ENCODE measurements at places on chromosomes 2 and 18.

DNA sequence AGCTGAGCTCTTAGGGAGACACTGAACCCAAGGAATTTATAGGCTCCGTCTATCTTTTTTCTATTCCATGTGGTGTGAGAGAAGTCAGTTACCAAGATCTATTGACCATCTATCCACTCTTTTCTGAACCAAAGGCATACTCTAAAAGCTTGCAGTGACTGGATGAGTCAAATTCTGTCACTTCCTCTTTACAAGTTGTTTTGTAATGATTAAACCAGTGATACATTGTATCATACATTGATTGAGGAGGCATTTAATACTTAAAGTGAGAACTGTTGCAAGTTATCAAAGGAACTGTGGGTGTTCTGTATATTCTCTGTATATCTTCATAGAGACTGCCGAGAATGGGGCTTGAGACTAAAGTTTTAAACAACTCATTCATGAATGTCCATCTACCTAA, 188.8 kb downstream of the CAMKMT start:
- DNase-seq = no peak

- DNase-seq = no peak
These were observed 460.5 kb downstream of the TGIF1 start for GRCh38 chr18:3910512-3910911.

DNA sequence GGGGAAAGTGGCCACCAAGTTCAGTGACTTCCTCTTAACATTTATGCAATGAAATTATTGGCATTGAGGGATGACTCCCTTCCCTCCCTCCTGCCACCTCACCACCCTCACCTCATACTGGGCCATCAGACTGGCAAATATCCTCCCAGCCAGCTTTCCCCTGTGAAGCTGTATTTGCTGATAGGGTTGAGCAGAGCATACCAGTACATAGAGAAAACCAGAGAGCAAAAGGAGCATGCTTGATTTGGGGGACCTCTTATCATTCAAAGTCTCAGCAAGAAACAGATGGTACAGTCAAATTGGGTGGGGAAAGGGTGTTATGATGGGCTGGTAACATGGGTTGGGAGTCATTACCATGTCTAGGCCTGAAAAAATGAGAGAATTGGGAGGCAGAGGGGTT, 19.1 kb upstream of the B3GNT2 start:
- no peak for DNase-seq

GRCh38 chr18:22734791-22735627, 198.1 kb upstream of the RBBP8 start:
- DNase-seq = no peak

- no peak for DNase-seq
These were observed 15.7 kb upstream of the NMI start for GRCh38 chr2:151305129-151305691.

DNA sequence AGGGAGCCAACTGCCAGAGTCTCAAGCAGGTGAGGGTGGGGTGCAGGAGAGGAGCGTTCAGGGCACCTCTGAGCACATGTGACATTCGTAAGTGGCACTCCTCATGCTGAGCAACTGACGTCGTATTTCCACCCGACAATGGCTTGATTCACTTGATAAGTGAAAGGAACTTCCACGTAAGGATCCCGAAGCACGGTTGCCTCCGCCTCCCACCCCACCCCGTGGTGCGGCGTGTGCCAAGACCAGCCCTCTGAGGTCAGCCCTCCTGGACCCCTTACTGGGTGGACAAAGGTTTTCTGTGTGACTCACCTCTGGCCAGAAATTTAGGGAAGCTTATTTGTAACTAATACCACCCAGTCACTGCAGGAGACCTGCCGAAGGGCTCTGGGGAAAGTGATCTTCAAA, 59.9 kb downstream of the AGAP1 start:
- DNase-seq = no peak

DNA sequence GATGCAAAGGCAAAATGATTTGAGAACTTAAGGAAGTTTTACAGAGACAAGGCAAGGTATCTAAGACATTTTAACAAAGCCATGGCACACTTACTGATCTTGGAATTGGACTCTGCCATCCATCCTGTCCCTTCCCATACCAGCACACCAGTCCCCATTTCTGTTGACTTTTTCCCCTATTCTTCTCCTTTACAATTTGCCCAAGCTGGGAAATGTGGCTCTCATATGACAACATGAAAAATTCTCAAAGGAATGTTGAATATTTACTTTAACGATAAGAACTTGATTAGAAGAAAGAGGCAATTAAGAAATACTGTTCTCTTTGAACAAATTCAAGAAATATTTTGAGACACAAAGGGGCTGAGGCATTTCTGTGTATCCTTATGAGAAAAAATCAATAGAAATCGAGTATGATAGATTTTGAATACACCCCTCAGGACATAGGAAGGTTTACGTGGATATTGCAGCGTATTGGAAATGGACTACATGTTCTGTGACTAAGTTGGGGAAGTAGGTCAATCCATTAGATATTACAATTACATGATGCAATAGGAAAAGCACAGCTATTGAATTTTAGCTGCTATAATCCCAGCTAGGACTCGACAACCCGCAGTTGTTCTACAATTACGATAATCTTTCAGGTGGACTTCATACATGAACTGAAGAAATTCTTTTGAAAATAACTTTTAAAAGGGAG, 201.6 kb downstream of the TRIB2 start:
- no peak for DNase-seq

GRCh38 chr2:69604836-69605235, 38.7 kb downstream of the AAK1 start:
- no peak for DNase-seq
